T-cell (primary cell): ENCODE measurements at places on chromosomes 2 and 18. TPM values are rescaled to one million over a fixed set of nuclear protein-coding genes. Genes with fewer than 3 reads are reported as not detected.

GRCh38 chr2:57207191-57207590 is 839.4 kb upstream of the VRK2 start:
- no peaks in the 10 kb centered on the region for H3K36me3 ChIP-seq
- no peaks in the 10 kb centered on the region for H3K27me3 ChIP-seq
- H3K27ac ChIP-seq: no peak overlapping the region

DNA sequence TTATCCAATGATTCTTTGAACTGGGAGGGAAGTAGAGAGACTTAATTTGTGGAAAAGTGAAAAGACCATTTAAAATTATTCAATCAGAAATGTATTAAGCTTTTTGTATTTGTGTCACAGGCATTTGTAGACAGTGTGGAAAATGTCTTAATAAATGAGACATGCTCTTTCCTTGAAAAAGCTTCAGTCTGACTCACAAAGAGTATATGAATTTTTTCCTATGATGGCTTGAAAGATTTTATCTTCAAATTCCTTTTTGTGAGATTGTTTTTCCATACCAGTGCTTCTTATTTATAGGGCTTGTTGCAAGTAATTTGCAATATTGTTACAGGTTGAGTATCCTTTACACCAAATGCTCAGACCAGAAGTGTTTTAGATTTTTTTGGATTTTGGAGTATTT is 39.5 kb downstream of the STON1 start:
- no peak overlapping the region for H3K4me3 ChIP-seq
- DNase-seq: no peak
- no peaks in the 10 kb centered on the region for H3K4me1 ChIP-seq
- no peaks in the 10 kb centered on the region for H3K27me3 ChIP-seq

- H3K27me3 ChIP-seq: no peaks in the 10 kb centered on the region
- H3K4me1 ChIP-seq: no peaks in the 10 kb centered on the region
- H3K27ac ChIP-seq: no peak overlapping the region
- DNase-seq: no peak
- H3K36me3 ChIP-seq: no peaks in the 10 kb centered on the region
- no peak overlapping the region for H3K4me3 ChIP-seq
Measured at GRCh38 chr18:9507565-9508088, 32.3 kb downstream of the RALBP1 start.

DNA sequence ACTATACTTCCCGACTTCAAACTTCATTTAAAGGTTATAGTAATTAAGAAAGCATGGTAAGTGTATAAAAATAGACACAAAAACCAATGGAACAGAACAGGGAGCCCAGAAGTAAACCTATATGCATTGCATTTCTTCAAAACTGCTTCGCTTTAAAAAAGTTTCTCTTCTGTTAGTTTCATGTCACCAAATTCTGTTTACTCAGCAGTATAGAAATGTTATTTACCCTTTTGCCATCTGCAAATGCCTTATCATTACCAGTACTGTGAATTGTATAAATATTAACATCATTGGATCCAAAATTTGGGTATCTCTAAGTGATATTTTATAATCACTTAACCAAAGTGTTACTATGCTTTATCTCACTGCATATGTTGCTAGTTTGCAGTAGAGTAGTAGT is 45.9 kb upstream of the ZNF638 start:
- no peak overlapping the region for H3K4me3 ChIP-seq
- H3K36me3 ChIP-seq: no peaks in the 10 kb centered on the region
- H3K27me3 ChIP-seq: peaks cover 22% of the 10 kb centered on the region
- no peak for DNase-seq
- no peak overlapping the region for H3K27ac ChIP-seq

DNA sequence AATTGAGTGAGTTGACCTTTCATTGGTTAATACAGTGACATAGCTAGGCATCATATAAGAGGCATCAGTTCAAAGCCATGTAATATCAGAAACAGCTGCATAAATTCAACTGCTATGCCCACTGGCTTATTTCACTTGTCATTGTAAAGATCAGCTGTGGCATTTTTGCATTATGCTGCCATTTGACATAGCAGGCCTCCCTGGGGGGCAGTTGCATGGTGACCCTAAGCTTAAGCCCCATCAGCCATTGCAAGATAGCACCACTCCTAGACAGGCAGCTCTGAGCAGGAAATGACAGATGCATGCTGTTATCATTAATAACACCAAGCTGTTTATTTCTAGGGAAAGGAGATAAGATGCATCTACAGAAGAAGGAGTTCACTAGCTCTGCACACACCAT is 233.4 kb upstream of the CNTNAP5 start:
- no peak overlapping the region for H3K4me3 ChIP-seq
- no peak overlapping the region for H3K27ac ChIP-seq
- no peak for DNase-seq
- H3K36me3 ChIP-seq: no peaks in the 10 kb centered on the region
- H3K4me1 ChIP-seq: no peaks in the 10 kb centered on the region
- no peaks in the 10 kb centered on the region for H3K27me3 ChIP-seq

- H3K4me3 ChIP-seq: no peak overlapping the region
- H3K27ac ChIP-seq: no peak overlapping the region
- no peaks in the 10 kb centered on the region for H3K4me1 ChIP-seq
- H3K36me3 ChIP-seq: no peaks in the 10 kb centered on the region
Measured at GRCh38 chr2:73359915-73360697, 25.5 kb upstream of the ALMS1 start.

GRCh38 chr2:238003234-238004031 is 36.6 kb downstream of the UBE2F start:
- H3K4me3 ChIP-seq: no peak overlapping the region
- peaks cover 3% of the 10 kb centered on the region for H3K36me3 ChIP-seq
- H3K4me1 ChIP-seq: peaks cover 7% of the 10 kb centered on the region
- no peaks in the 10 kb centered on the region for H3K27me3 ChIP-seq
- no peak for DNase-seq

GRCh38 chr2:177106212-177106611 is 106.4 kb upstream of the HNRNPA3 start:
- H3K27ac ChIP-seq: no peak overlapping the region
- no peak for DNase-seq
- H3K4me3 ChIP-seq: no peak overlapping the region
- no peaks in the 10 kb centered on the region for H3K36me3 ChIP-seq

DNA sequence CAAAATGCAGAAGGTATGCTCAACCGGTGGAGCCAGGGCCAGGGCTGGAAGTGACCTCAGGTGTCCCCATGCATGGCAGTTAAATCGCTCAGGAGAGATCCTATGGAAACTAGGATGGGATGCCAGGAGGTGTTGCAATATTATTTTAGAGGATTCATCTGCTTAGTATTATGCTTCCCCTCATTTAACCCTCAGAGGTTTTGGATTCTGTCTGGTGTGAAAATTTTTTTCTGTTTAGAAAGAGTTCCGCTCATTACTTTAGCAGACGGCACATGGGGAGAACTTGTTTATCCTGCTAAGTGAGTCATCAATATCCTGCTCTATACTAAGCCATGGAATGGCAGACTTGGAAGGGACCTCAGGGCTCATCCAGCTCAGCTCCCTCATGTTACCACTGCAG is 42.5 kb downstream of the TRIB2 start:
- H3K27ac ChIP-seq: no peak overlapping the region
- no peaks in the 10 kb centered on the region for H3K36me3 ChIP-seq
- DNase-seq: no peak
- no peaks in the 10 kb centered on the region for H3K4me1 ChIP-seq

DNA sequence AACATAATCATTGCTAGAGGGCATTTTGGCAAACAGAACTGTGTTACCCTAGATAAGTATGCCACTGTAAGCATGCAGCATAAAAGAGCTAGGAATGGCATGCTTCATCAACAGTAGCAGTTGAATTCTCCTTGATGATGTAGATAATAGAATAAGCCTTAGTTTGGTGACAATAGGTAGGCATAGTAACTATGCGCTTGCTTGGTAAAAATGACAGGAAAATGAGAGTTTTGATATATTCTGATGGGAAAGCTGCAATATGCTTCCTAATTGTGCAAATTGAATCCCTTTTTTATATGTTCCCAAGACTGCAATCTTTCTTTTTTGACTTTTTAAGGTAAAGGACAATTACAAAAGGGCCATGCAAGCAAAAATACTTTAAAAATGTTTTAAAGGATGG is 930.9 kb upstream of the FAM98A start:
- no peaks in the 10 kb centered on the region for H3K36me3 ChIP-seq
- no peak overlapping the region for H3K4me3 ChIP-seq
- no peak overlapping the region for H3K27ac ChIP-seq

AKAIN1 gene
- total RNA-seq: not detected

DSG4 gene
- total RNA-seq: not detected

PRKD3 gene
- total RNA-seq: 45.5 TPM

AOX1 gene
- total RNA-seq: not detected

IL36G gene
- not detected for total RNA-seq
